ENCODE measurements at places on chromosomes 12 and 14.

DNA sequence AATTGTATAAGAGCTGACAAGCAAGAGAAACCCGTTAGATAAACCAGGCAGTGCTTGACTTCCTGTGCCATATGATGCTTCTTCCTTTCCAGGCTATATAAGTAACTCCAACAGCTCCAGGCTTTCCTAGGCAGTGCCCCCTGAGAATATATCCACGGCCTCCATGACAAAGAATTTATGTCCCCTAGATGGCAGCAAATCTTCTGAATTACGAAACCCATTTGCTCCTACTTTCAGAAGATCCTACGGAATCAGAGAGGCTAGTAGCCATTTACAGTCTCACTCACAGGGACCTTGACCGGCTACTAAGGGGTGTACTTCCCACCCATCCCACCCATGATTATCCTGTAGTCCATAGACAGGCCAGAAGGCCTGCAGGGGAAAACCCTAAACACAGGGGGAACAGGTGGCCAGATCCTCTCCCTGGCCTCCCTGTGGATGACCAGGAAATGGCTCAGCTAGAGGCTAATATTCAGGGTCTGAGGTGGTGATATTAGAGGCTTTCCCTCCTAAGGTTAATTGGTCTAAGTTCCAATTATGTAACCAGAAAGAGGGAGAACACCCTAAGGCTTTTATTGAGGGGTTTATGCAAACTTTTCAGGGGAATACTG, 77.2 kb upstream of the DCD start:
- DNase-seq, result no peak

DNA sequence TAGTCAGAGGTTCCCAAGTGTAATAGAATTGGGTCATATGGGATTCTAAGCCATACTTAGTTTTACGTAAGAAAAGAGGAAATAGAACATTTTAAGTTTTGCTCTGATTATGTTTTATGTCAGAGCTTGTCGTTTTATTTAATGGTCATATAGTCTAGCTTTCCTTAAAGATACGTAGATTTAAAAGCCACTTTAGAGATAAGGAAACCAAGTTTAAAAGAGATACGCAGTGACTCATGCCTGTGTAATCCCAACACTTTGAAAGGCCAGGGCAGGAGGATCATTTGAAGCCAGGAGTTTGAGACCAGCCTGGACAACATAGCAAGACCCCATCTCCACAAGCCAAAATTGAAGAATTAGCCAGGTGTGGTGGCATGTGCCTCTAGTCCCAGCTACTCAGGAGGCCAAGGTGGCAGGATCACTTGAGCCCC, 19.5 kb downstream of the MAPK1IP1L start:
- no peak for DNase-seq

GRCh38 chr12:102484428-102484958, 4.1 kb upstream of the IGF1 start:
- DNase-seq, result peak; percentile 66

DNA sequence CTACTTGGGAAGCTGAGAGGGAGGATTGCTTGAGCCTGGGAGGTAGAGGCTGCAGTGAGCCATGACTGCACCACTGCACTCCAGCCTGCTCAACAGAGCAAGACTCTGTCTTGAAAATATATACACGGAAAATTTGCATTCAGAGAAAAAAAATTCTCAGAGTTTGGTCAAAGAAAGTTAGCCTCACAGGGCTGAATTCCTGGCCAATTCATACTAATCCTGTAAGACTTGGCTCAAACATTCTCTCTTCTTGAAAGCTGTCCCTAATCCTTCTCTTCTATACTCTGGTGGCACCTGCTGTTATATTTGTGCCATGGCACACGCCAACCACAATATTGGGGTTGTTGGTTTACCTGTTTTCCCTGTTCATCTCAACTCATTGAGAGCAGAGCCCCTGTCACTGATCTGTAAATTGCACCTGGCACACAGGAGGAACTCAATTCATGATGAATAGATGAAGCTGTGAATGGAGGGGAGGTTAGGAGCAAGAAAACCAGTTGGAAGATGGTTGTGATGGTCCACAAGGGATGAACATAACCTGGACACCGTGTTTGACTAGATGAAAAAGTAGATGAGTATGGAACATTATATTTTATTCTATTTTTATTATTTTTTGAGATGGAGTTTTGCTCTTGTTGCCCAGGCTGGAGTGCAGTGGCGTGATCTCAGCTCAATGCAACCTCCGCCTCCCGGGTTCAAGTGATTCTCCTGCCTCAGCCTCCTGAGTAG, 36.8 kb upstream of the SPTSSA start:
- no peak for DNase-seq

GRCh38 chr14:69317102-69317755, 57.3 kb downstream of the GALNT16 start:
- peak; percentile 40 for DNase-seq

- DNase-seq, result no peak
Observed at GRCh38 chr12:32126720-32127119, 20.1 kb downstream of the BICD1 start.

DNA sequence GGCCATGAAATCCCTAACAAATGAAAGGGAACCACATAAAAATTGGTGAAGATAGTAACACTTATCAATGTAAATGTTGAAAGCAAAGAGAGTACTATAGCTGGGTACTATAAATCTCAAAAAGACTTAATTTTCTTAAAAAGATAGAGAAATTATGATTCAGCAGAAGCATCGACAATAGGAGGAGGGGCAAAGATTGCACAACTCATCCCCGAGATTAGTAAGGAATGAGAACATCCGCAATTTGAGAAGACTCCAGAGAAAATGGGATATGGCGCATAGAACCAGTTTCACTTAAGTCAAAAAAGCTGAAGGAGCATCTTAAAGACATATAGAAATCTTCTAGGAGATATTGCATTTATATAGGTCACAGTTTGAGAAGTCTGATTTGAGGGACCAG, 220.2 kb upstream of the SLC16A7 start:
- no peak for DNase-seq

DNA sequence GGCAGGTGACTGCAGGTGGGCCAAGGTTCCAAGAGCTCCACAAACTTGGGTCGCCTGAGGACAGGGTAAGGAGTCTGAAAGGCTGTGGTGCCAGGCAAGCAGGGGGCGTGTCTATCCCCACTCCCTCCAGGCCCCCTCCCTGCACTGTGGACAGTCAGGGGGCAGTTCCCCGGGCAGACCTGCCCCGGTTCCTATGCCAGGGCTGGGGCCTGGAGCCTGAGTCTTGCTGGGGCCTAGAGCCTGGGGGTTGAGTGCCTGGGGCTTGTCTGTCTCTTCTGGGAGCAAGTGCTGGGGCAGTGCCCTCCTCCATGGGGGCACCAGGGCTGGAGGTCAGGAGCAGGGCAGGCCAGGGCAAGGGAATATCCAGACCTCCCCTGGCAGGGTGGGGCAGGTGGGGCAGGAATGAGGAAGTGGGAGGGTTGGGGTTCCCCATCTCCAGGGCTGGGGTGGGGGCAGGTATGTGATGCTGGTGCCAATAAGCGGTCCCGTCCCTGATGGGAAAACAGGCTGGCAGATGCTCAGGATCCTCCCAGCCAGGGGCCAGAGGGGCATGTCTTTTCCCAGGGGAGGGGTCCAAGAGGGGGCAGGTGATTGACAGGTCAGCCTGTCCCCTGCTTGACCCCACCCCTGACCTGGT, 11.9 kb upstream of the TNFAIP2 start:
- DNase-seq, result no peak

DNA sequence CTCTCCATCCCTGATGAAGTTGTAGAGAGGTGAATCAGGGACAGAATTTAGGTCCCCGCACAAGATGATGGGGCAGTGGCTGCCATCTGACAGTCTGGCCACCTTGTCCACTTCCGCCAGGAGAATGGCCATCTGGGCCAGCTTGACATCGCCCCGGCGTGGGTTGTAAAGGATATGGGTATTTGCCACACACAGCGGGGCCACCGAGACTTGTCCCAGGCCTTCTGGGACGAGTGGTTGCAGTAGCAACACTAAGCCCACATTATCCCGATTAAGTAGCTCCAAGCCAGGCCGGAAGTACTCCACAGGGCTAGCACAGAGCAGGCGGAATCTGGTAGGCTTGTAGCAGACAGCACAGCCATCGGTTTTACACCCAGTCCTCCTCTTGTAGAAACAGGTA, 6.2 kb downstream of the ANGEL1 start:
- no peak for DNase-seq

DNA sequence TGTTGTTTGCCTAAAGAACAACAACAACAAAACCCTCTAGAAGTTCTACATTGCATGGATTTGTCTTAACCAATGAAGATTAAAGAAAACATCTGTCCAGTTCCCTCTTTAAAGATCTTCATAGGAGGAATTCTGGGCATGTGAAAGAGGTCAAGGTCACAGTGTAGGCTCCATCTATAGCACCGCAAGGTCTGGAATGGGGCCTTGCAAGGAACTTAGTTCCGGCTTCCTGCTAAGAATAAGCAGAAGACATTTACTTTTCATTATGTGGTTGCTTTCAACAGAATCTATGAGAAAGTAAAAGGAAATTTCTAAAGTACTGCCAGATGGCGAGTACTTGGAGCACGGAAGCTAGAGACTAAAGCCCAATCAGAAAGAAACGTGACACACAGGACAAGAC, 57.2 kb upstream of the GNPNAT1 start:
- DNase-seq, result no peak

DNA sequence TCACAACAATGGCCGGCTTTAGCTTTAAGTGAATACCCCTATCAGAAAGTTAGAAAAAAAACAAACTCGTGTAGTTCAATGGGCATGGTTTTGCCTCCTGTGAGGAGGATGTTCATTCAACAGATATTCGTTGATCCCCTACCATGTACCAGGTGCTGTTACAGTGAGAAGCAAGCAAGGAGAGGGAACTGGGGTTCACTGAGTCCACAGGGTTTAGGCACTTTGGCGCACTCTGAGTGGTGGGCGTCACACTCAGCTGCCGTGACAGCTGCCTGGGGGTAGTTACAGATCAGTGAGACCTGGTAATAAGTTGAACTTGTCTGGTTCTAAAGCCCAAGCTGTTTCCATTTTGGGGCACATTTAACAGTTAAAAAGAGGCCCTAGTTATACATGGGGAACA, 74.2 kb downstream of the PAPOLA start:
- no peak for DNase-seq

GRCh38 chr14:89227496-89227836, 189.6 kb downstream of the FOXN3 start:
- no peak for DNase-seq

DNA sequence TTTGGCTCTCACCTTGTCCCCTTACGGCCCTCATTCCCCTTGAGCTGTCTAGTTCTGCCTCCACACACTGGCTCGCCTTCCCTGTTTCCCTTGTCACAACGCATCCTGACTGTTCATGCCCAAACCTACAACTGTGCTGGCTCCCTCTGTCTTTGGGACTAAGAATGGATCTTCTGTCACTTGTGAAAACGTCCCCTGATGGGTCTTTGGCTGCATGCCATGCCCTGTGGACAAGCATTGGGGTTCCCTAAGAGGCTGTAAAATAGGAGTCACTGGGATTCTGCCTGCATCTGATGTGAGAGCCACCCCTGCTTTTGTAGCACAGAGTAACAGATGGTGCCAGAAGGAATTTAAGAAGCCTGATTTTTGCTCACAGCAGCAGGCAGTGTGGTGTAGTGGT, 285.3 kb upstream of the CRY1 start:
- no peak for DNase-seq

- no peak for DNase-seq
Observed at GRCh38 chr12:124686370-124687173, 119.2 kb upstream of the NCOR2 start.

GRCh38 chr12:52867642-52868041, 18.8 kb upstream of the KRT78 start:
- DNase-seq, result no peak

DNA sequence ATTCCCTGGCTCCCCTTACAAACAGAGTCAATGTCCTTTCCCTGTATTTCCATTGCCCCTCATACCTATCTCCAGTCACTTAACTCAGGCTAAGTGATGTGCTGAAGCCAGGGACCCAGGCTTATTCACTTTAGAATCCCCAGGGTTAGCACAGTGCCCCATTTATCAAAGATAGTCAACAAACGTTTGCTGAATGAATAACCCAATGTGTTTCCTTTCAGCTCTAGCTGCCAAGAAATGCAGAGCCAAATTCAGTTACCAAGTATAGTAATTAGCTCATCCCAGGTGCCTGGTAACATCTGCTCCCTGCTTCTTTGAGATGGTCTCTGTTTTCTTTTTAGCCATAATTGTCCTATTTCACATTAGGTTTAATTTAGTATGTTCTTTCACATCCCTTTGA, 189.5 kb downstream of the PHLDA1 start:
- no peak for DNase-seq

- no peak for DNase-seq
Observed at GRCh38 chr14:57632649-57633048, 139.0 kb upstream of the CCDC198 start.

DNA sequence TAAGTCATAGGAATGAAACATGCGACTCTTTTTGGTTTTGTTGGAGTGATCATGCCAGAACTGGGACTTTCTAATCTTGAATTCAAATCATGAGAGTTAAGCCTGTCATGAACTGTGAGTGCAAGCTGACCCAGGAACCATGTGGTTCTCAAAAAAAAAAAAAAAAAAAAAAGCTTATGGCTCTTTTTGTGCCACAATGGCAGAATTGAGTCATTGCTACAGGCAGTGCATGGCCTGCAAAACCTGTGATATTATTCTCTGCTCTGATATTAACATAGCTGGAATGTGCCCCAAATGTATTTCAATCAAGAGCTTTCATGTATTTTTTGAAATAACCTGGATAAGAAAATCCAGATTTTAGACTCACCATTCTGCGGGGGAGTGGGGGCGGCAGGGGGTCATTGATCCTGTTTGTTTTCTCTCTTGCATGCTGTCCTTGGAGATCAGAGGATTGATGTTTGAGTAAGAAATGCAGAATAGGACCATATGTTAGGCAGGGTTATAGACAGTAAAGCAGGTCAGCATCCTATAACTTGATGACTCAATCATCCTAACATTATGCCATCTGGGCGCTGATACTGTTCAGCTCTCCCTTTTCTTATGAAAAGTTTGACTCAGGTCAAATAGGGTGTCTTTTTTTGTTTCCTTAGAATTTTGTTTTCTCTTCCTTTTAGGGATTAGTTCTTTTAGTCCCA, 797.4 kb downstream of the DIO2 start:
- DNase-seq, result no peak

GRCh38 chr14:54127526-54127925, 170.9 kb upstream of the BMP4 start:
- no peak for DNase-seq
